ENCODE measurements at places on chromosomes 1 and 21.

- no peak for DNase-seq
These were observed 386.9 kb downstream of the AMY1C start for GRCh38 chr1:104136621-104137020.

DNA sequence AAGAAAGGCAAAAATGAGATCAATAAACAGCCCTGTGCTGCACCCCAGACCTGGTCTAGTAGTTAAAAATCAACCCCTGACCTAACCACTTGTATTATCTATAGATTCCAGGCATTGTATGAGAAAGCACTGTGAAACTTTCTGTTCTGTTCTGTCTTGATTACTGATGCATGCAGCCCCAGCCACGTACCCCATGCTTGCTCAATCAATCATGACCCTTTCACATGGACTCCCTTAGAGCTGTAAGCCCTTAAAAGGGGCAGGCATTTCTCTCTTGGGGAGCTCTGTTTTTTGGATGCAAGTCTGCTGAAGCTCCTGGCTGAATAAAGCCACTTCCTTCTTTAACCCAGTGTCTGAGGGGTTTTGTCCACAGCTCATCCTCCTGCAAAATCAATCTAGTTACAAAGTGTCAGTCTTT lies 24.2 kb upstream of the CD34 start:
- no peak for DNase-seq

GRCh38 chr21:45826676-45827301 lies 154.8 kb upstream of the COL6A1 start:
- no peak for DNase-seq

DNA sequence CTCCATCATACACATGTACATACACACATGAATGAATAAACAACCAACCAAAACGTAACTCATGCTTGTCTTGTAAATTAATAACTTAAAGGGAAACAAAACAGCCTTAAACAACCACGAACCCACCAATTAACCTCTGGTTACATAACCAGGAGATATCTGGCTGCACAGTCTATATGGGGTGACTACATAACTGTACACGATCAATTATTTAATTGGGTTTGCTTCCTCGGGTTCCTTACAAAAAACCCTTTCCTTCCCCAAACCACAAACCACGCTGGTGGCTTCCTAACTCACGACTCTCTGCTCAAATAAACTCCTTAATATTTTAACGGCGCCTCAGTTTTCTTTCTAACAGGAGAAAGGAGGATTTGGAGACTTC lies 744 bp downstream of the ZNF670 start:
- DNase-seq: no peak

DNA sequence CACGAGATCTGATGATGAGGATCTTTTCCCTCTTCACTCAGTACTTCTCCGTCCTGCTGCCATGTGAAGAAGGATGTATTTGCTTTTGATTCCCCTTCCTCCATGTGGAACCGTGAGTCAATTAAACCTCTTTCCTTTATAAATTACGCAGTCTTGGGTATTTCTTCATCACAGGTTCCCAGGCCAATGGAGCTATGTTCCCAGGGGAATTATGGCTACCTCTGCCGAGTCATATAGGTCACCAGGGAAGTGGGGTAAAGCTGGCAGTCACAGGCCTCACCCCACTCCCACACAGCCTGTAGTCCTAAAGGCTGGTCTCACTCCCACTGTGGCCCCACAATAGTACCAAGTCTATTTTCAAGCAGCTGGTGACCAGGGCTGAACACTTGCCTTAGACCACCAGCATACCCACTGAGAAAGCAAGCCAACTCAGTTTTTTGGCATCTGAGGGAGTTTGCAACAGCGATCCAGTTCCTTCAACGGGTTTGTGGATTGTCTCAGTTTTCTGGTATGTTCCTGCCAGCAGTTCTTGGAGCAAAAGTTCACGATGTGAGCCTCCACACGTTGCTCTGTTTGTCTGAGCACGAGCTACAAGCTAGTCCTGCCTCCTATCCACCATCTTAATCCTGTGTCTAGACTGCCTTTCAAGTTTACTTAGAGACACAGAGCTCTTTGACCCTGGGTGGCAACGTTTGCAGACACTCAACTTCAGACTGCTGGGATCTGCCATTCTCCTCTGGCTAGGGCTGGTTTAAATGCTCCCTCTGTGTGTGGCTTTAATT lies 104.5 kb downstream of the CENPF start:
- no peak for DNase-seq

DNA sequence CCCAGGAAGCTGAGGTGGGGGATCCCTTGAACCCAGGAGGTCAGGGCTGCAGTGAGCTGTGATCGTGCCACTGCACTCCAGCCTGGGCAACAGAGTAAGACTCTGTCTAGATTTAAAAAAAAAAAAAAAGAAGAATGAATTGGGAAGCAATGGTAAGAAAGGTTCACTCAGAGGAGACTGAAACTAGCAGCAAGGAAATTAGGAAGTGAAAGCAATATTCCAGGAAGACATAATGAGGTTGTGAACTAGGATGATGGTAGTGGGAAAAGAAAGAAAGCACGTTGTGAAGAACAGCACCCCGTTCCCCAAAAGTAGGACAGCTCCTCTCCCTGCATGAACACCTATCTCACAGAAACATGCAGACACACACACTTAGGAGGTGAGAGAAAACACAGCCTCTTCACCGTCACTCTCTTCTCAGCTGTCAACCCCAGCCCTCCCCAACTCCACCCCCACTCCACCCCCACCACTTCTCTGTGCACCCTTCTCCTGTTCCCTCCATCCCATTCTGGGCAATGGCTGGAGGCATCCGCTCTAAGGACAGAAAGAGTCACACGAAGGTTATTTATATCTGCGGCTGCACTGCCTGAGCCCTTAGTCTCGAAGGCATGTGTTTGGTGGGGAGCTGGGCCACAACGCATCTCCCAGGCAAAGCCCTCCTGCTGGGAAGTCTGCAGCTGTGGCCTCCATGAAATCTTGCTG lies 101.8 kb upstream of the LPGAT1 start:
- no peak for DNase-seq

GRCh38 chr21:46295996-46296752 lies 10.0 kb downstream of the YBEY start:
- DNase-seq: peak; percentile 56

- DNase-seq: no peak
These were observed 29.6 kb downstream of the B3GALT2 start for GRCh38 chr1:193156822-193157142.

- no peak for DNase-seq
These were observed 7.4 kb downstream of the COP1 start for GRCh38 chr1:176199707-176200106.

- peak; percentile 83 for DNase-seq
These were observed 5.3 kb upstream of the P3R3URF start for GRCh38 chr1:46181343-46182260.
